ENCODE measurements at places on chromosomes 1 and 21.

DNA sequence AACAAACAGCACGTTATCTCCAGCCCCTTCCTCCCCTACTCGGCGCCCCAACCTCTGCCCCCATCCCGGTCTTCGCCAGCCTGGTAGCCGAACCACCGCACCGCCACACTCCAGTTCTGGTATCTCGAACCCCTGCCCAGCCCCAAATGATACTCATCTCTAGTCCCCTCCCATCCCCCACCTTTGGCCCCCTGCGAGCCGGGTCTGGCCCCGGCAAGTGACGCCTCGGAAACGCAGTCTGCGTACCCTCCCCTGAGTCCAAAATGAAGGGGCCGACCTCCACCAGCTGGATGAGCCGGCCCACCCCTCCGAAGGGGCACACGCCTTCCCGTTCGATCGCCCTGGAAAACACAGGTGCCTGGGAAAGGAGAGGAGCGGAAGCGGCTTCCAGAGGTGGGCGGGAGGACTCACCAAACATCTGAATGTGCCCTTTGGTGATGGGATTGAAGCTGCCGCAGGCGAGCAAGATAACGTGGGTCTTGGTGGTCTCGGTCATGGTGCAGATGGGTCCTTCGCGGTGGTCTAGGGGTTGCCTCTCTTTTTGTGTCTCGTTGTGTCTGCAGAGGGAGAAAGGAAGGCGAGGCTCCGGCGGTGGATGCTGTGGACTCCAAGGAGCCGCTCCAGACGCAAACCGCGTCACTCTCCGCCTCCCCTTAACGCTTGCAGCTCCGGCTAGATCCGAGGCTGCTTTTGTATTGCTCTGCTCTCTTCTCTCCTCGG is at the start of gene NMNAT2:
Gene NMNAT2 (minus strand): TSS at position 609 of the 720 bp plus-strand sequence. CDS start 113 bp downstream, at position 496.
- DNase-seq = peak; percentile 33

GRCh38 chr1:31221072-31221471 is 18.6 kb downstream of the NKAIN1 start:
- DNase-seq = no peak

DNA sequence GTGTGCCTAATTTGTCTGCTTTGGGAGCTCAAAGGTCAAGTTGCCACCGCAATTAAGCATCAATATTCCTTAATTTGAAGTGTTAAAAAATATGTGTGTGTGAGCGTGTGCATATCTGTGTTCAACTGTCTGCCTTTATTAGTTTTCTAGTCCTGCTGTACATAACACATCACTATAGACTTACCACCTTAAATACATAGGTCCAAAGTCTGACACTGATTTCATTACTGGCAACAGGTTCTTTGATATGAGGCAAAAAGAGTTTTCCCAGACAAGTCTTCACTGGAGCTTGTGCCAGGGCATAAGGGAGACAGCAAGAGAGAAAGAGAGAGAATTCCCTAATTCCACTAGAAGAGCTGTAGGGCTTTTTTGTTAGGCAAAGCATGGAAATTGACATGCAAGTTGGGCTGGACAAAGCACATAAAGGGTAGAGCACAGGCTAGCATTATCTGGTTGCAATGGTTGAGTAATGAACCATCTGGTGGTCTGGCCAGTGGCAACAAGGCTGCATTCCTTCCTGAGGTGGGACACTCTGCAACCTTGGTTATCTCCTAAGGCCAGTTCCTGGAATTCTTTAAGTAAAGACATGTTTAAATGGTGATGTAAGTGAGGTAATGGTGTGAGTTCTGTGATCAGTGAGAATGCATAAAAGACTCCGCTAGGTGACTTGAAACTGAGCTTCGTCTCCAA is 457.2 kb upstream of the ADAMTS5 start:
- DNase-seq = no peak

DNA sequence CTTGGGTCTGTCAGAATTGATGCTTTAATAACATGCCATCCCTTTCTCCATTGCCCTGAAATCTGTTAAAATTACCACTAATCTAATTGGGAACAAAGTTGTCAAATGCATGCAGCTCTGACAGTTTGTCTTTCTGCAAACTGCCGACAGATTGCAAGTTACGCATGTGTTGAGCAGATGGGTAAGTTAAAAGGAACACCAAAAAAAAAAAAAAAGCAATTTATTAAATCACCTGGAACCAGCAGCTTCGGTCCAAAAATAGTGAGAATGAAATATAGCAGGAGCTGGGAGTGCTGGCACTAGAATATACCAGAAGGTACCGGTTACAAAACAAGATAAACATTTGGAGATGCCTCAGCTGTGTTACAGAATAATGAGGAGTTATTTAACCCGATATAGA is 149.6 kb upstream of the C1orf87 start:
- DNase-seq = no peak

- no peak for DNase-seq
Measured at GRCh38 chr1:56537660-56538059, 41.7 kb downstream of the PLPP3 start.

DNA sequence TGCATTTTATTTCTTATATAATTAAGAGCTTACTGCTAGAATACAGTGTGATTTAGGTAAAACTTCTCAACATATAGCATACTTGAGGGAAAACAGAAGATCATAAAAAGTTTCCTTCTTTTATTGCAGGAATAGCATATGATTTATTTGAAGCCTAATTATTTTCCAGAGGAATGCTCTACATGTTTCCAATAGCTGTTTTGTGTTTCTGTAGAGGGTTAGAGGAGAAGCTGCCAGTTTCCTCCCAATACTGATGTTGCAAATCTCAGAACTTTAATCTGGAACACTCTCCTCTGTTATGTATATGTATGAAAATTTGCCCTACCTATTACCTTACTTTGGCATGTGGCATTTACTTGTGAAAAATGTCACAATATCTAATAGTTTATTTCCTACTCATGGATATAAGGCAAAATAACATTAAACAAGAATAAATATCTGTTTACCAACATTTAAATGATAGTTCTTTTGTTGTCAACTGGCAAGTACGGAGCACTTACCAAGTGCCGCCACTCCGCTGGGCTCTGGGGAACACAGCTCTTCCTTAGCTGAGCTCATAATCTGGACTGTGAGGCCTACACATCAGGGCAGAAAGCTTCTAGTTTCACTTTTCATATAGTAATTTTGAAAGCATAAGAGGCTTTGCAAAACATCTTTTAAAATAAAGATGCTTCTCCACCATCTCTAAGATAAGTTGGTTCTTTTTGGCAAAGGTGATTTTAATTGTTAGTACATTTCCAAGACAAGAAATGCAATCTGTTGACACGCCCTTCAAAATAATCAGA is 239.8 kb upstream of the C1orf105 start:
- no peak for DNase-seq

DNA sequence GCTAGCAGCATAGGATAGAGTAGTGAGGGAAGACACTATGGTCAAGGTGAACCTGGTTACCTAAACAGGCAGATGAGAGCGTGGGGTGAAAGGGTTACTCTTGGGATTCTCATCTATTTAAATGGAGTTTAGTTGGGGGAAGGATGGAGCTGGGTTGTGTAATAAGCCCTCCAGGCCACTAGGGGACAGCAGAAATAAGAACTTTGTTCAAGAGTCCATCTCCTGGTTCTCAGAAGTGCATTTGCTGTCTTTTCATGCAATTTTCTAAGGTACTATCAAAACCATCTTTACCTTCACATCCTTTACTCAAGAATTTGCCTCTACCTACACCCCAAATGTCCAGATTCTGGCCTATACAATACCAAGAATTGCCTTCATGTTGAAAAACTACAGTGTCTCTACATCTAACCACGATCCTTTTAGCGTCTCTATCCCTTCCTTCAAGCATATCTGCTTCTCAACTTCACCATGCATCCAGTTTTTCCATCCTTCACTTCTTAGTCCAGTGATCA is 28.0 kb downstream of the SLAMF1 start:
- DNase-seq = no peak

DNA sequence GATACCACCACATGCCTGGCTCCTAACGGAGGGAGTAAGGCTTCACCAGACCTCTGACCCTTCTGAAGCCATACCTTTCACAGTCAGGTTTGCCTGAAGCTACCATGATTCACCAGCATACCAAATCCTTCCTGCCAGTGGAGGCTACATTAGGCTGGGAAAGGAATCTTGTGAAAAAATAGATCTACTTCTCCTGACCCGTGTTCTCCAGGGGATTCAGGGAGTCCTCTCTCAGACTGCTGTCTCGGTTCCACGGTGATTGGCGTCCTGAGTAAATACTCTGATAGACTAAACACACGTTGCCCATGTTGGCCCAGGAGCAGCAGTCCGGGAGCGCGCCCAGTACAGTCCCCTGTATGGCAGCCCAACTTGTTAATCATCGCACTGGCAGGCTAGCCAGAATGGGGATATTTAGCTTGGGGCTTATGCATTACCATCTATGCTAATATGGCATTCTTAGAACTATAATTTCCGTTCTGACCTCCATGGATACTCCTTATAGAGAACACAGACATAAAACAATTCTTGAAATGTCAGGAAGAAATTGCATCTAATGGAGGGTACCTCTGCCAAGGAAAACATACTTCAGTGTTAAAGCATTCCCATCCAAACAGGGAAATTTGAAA is 173.2 kb downstream of the ROR1 start:
- DNase-seq = no peak

- no peak for DNase-seq
Measured at GRCh38 chr1:229716069-229716468, 90.0 kb downstream of the URB2 start.

- DNase-seq = no peak
Measured at GRCh38 chr1:25563330-25564215, 20.2 kb downstream of the LDLRAP1 start.

DNA sequence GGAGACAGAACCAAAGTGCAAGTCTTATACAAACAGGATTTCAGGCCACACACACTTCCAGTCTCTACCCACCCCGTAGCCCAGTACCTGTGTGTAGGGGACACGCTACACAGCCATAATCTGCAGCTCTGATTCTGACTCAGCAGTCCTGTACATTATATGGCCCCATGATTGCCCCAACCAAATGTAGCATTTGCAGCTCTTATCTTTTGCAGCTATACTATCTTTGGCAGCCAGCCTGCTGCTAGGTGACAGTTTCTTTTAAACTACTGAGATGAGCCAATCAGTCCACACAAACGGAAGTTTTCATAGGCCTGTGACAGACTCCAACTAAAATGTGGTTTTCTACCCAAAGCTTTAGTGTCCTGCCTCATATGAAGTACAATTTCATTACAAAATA is 259.6 kb upstream of the ST6GALNAC5 start:
- DNase-seq = no peak

- DNase-seq = peak; percentile 5
Measured at GRCh38 chr1:170168265-170168664, 22.5 kb downstream of the NTMT2 start.

GRCh38 chr1:162329826-162330225 is 46.8 kb downstream of the SPATA46 start:
- no peak for DNase-seq

GRCh38 chr1:180734366-180734765 is 102.5 kb downstream of the XPR1 start:
- no peak for DNase-seq

DNA sequence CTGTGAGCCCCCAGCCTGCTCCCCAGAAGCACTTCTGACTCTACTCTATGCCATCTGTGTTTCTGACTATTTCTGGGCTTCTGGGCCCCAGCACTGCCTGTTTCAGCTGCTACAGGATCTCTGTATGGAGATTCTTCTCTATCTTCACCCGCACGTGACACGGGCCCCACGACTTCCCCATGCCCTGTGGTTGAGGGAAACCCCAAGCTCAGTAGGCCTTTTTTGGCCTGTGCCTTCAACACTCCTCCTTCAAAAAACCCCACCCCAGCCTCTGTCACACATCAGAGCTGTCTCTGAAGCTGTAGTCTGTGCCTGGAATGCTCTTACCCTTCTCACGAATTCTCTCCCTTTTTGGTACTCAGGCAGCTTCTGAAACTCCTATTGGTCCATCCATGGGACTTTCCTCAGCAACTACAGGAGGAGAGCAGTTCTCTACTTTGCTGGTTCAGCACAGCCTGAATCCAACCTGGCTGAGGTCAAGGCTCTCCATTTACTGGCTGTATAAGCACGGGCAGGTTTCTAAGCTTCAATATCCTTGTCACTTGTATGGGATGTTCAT is 2.0 kb upstream of the NID1 start:
- DNase-seq = no peak

GRCh38 chr1:109282497-109282951 is 421 bp downstream of the PSRC1 start:
- DNase-seq = no peak

GRCh38 chr1:159239551-159240220 is 35.0 kb downstream of the ACKR1 start:
- no peak for DNase-seq

- DNase-seq = no peak
Measured at GRCh38 chr21:34761758-34762330, 93.0 kb downstream of the CLIC6 start.

GRCh38 chr1:30522031-30523004 is 201.1 kb downstream of the MATN1 start:
- no peak for DNase-seq

- DNase-seq = no peak
Measured at GRCh38 chr1:245671966-245672767, 517.4 kb downstream of the KIF26B start.

DNA sequence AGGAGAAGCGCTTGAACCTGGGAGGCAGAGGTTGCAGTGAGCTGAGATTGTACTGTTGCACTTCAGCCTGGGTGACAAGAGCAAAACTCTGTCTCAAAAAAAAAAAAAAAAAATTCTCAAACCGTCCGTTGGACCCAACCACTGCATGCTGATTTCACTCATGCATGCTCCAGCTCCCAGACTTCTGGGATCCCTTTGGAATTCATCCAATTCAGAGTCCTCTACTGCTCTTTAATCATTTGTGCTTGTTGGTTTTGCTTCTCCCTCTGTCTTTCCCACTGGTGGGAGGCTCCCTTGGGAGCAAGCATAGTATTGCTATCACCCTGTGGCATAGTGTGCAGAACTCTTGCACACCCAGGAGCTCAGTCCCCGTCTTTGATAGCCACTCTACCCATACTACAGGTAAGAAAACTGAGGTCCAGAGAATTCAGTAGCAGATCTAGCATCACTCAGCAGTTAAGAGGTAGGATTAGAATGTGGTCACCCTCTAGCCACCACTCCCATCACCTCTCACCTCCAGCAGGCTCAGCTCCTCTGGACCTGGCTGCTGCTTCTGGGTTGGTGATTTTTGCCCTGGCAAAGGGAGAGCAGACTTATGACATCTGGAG is 3.1 kb upstream of the LMNA start:
- DNase-seq = no peak

GRCh38 chr1:233242827-233243483 is 52.6 kb downstream of the PCNX2 start:
- DNase-seq = peak; percentile 32

- no peak for DNase-seq
Measured at GRCh38 chr1:243452092-243452491, 196.3 kb downstream of the SDCCAG8 start.

- DNase-seq = no peak
Measured at GRCh38 chr1:240056350-240056749, 35.3 kb upstream of the FMN2 start.

GRCh38 chr1:8603220-8603616 is 214.2 kb downstream of the RERE start:
- peak; percentile 99 for DNase-seq

GRCh38 chr1:23596382-23597358 is 37.4 kb upstream of the ID3 start:
- no peak for DNase-seq

Data from NCI-H510A treated with DMSO at 0.1 percent for 48 hours (cell line).